ENCODE measurements at places on chromosomes 4 and X.

GRCh38 chr4:150302553-150302952 lies 224.3 kb downstream of the DCLK2 start:
- DNase-seq = no peak

- DNase-seq = no peak
Measured at GRCh38 chr4:108092288-108092687, 76.4 kb downstream of the LEF1 start.

DNA sequence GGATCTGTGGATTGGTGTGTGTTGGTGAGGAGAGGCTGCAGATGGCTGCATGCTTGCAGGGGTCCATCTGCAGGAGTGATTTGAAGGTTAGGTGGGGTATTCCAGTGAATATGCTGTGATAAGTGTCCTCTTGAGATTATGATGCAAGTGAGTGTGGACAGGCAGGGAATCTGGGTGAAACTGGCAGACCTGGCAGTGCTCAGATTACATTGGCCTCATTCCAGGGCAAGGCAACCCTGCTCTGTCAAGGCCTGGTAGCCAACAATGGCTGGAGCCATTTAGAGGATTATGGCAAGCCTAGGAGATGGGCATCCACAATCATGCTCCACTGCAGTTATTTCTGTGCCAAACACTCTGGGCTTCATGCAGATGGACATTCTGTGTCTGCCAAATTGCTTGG lies 113.9 kb downstream of the RTL3 start:
- no peak for DNase-seq

GRCh38 chr4:189497516-189497915 lies 443.2 kb upstream of the FRG1 start:
- DNase-seq = no peak

DNA sequence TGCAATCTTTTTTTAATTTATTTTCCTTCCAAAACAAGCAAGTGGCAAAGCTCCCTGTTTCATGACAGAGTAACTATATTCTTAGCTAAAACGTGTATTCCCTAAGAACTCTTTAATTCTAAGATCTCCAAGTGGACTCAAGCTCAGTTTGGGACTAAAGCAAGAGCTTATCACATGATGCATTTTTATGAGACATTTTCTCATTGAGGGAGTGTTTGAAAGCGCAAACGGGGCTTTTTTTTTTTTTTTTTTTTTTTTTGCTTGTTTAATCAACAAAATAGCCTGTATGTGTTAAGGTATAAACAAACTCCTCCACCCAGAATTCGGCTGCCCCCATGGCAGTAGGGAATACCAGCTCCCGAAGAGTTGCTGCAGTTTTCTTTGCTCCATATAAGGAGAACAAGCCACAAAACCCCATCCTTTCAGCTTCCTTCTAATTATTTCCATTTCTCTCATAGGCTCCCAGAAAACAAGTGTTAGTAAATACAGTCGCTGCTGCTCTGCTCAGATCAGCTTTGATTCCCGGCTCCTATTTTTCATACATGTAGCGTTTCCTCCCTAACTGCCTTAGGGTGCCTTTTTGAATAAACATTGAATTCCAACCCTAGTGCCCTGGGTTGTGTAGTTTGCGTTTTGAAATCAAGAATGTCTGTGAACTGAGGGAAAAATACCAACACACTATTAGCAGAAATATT lies 669 bp upstream of the PPARGC1A start:
- DNase-seq = no peak

GRCh38 chr4:169945636-169946035 lies 80.6 kb downstream of the MFAP3L start:
- DNase-seq = no peak

DNA sequence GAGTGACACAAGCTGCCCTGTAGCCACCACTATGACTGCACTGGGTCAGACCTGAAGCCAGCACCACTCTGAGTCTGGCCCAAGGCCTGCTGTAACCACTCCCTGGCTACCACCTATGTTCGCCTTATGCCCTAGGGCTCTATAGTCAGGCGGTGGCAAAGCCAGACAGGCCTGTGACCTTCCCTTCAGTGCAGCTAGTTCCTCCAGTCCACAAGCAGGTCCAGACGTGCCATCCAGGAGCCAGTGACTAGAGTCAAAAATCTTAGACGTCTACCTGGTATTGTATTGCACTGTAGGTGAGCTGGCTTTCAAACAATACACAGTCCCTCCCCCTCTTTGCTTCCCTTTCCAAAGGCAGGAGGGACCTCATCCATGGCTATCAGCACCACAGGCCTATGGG lies 54.0 kb upstream of the RNF128 start:
- no peak for DNase-seq

DNA sequence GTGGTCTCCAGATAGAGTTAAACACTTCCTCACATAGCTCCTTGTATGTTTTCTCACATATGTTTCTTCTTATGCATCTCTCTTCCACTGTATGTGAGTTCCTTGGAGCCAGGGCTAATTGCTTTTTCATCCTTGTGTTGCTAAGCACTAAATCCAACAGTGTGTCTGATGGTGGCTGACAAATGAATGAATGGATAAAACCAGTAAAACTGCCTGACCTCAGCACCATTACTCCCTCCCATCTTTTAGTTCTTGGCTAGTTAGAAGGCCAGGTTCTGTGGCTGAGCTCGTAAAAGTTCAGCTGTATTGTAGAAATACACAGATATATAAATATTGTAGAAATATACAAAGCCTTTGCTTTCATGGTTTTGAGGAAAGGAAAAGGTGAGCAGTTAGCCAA lies 50.4 kb downstream of the ARX start:
- no peak for DNase-seq

GRCh38 chr4:16031546-16032395 lies 52.1 kb downstream of the PROM1 start:
- DNase-seq = no peak

Data from C1 segment of cervical spinal cord (tissue), 14 donors.